ENCODE measurements at places on chromosomes 16 and 17.
A peak's percentile ranks its signal among the peaks of the same experiment; 100 is the strongest.

- no peak for DNase-seq
Observed at GRCh38 chr17:42687707-42688320, 5.5 kb downstream of the CNTNAP1 start.

DNA sequence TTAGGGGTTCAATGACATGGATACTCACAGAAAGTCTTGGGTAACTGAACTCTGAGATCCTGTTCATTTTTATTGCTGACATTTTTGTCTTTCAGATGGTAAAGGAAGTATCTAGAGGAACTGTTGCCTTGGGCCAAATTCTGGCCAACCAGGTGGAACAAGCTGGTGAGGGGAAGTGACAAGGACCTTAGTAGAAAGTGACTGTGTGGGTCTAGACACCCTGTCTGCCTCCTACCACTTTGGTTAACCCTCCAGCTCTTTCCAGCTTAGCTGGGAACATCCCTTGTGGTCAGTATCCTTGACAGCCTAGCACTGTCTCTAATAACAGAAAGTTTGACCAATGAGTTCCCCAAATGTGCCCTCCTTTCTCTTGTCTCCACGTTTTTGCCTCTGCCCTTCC is 28.8 kb upstream of the PRKCB start:
- DNase-seq: no peak

DNA sequence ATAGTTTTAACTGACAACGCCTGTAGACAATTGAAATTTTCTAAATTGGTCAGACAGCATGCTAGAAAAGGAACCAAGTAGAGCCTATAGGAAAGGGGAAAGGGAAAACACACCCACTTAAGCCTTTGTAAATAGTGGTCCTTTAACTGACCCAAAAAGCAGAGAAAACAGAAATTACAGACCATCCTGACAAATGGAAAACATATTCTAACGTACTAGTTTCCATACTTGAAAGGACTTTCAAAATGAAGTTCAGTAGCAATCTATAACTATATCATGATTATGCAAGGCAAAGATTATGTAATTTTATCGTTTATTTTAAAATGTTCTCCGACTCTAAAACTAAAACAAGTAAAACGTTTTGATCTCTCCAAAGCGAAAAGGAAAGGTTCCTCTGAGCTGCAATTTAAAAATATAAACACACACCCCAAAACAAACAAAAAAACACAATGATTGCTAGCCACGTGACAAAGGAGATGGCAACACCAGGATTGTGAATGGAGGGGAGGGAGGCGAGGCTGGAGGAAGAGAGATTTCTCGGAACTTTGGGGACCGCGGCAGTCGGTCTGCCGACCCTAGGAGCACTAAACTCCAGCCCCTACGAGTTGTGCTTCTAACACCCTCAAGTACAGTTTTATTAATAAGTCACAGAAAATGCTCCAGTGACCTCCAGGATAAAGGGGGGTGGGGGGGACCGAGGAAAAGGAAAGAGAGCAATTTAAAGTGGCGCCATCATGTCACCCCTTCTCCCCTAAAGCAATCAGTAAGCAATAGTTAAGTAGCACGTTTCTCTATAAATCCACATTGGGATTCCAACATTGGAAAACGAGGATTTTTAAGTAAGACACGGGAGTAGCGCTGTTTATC is 1.7 kb downstream of the KANSL1 start:
- DNase-seq: peak; percentile 24

- DNase-seq: no peak
Observed at GRCh38 chr17:74699236-74699635, 13.5 kb downstream of the CD300LF start.

DNA sequence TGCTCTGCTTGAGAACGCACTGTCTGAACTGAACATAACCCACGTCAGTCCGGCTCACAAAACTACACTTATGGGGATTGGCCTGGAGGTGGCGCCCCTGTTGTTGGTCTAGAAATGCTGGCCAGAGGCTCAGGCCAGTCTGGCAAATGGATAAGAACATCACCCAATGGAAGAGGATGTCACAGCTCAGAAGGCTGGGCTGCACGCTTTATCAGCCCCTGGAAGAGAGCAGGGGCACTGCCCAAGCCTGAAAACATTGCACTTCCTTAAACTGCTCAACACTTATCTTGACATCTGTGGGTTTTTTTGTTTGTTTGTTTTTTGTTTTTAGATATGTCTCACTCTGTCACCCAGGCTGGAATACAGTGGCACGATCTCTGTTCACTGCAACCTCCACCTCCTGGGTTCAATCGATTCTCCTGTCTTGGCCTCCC is 24.8 kb upstream of the BPTF start:
- DNase-seq: no peak

- no peak for DNase-seq
Observed at GRCh38 chr17:78101112-78101511, 27.4 kb downstream of the TMC6 start.

All from NCI-H1105 (cell line).